ENCODE measurements at places on chromosomes 2 and 18.
A peak's percentile ranks its signal among the peaks of the same experiment; 100 is the strongest.

DNA sequence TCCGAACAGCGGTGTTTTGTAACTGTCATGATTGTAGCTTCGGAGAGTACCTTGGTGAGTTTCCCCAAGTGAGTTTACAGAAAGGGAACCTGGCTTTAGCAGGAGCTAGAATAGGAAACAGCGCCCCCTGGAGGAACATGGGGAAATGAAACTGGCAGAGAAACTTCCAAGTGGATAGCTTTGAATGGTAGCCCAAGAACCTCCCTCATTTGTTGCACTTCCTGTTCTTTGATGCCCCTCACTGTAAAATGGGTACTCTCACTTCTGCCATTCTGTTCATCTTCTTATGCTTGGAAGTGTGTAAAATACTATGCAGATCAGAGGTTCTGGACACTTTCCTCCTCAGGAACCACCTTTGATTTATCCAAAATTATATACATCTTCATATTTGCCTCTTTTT is 36.2 kb downstream of the CHST10 start:
- DNase-seq, result peak; percentile 83

- peak; percentile 100 for DNase-seq
Measured at GRCh38 chr18:76492669-76493212, 2.3 kb downstream of the ZNF516 start.

GRCh38 chr18:23721696-23722480 is 32.6 kb downstream of the LAMA3 start:
- DNase-seq, result no peak

DNA sequence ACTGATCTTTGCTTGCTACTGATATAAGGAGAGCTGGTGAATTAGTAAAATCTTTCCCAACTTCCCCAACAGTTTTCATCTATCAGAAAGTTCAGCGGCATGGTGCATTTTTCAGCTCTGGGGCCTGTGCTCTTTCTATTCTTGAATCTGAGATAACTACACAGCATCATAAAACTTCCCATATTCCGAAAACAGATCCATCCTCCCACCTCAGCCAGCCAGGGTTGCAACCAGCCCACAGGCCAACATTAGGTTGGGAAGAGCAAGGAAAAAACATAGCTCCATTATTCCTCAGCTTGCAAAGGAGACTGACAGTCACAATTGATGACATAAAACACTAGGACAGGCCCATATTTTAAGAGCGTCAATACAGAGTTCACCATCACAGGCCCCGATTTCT is 297.2 kb downstream of the SETBP1 start:
- DNase-seq, result no peak

DNA sequence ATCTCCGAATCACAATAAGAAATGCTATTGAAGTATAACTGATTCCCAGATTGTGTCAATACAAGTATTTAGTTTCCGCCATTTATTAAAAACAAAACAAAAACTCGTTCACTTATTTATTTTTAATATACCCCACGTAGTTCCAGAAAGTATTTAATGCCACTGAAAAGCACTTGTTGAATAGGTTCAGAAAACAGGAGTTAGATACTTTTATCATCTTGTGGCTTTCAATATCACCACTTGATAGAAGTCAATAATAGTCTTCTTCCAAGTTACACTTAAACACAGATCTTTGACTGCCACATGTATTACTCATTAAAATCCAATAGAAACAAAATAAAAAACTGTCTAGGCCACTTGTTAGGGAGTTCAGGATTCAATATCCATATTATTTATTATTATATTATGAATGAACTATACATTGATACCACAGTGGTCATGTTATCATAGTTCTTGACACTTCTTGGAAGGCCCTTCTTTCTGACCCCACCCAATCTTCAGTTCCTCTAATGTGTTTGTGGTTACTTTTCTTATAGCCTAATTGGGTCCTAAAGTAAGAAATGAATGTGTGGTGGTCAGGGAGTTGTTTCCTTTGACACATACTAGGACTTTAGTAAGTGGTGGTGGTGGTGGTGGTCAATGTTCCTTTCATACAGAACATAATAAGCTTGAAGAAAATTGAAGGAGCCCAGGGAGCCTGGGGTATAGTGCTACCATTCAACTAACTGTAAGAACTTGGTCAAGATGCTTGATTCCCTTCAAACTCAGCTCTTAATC is 221.3 kb upstream of the ITGA4 start:
- no peak for DNase-seq

DNA sequence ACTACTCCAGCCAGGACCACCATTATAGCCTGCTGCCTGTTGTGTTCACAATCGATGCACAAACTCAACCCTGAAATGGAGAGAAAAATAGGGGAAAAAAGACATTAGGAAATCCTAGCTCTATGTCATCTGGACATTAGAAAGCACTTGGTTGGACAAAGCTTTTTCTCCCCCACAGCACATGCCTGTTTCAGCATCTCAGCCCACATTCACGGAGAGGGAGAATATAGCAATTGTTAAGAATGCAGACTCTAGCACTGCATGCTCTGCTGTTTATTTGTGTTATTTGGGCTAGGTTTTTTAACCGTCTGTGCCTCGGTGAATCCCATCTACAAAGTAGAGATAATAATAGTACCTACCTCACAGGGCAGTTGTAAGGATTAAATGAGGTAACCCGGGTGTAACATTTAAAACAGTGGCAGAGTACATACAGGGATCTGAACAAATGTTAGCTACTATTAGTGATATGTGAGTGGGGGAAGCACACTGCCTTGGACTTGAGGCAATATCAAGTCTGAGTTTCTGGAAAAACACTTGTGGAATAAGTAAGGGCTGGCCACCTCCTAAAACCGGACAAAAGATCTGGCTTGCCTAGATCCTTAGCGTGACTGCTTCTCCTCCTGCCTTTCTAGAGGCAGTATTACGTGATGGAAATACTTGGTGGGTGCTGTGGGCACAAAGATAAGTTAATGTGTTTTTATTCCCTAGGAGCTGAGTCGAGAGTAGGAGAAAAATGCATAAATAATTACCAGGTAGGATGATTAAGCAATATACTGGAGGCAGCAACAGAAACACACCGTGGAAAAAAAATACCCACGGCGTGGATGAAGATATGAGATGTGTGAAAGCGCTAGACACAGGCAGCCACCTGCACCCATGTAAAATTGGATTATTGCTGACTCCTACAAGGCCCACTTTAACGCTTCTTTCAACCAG is 1.0 kb upstream of the PPP1CB start:
- peak; percentile 49 for DNase-seq

DNA sequence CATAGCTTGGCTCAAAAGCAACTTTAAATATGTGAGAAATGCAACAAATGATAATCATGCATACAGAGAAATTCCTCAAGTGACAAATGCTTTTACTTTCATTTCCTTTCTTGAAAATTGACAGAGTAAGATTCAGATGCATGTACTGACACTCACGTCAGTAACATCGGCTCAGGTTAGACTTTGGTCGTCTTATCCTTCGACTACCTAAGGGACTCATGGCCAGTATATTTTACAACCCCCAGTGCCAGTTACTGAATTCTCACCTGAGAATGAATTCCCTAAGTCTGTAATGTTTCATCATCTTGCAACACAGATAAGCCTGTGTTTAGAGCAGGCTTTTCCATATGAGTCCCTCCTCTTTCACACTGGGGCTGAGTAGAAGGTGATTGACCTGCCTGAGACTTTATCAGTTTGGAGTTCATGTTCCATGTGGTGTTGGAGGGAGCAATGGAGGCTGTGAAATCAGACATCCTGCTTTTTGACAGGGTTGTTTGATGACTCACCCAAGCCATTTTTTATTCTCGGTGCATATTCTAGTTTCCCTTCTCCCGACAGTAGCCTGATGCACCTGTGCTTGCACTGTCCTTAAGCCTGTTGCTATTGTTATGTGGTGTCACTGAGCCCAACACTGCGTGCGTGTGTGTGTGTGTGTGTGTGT is 30.5 kb upstream of the ATP8B1 start:
- peak; percentile 23 for DNase-seq

GRCh38 chr2:106734165-106734564 is 151.8 kb downstream of the ST6GAL2 start:
- no peak for DNase-seq

- no peak for DNase-seq
Measured at GRCh38 chr2:11344956-11345677, 681 bp upstream of the ROCK2 start.

GRCh38 chr2:206443735-206444527 is 599 bp downstream of the ADAM23 start:
- DNase-seq, result peak; percentile 21

GRCh38 chr2:237885931-237886684 is 26.7 kb downstream of the RAMP1 start:
- DNase-seq, result no peak

GRCh38 chr18:58321986-58322385 is 278.0 kb downstream of the NEDD4L start:
- peak; percentile 43 for DNase-seq

GRCh38 chr2:223896833-223897311 is 48.3 kb downstream of the WDFY1 start:
- DNase-seq, result no peak

DNA sequence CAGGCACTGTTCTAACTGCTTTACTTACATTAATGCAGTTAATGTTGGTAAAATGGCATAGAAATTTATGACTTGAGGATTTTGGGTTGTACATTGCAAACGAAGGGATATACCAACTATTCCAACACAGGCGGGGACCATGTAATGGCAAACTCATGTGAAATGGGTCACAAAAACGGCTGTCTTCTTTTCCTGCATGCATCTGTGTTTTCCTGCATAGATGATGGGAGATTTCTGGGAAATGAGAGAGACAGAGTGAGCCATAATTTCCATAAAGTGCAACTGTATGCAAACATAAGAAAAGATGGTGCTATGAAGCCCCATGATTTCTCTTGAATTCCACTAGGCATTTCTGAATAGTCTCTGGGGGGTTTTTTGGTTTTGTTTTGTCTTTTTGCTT is 82.3 kb downstream of the ALPK2 start:
- no peak for DNase-seq

- no peak for DNase-seq
Measured at GRCh38 chr2:8154270-8154669, 527.6 kb upstream of the ID2 start.

DNA sequence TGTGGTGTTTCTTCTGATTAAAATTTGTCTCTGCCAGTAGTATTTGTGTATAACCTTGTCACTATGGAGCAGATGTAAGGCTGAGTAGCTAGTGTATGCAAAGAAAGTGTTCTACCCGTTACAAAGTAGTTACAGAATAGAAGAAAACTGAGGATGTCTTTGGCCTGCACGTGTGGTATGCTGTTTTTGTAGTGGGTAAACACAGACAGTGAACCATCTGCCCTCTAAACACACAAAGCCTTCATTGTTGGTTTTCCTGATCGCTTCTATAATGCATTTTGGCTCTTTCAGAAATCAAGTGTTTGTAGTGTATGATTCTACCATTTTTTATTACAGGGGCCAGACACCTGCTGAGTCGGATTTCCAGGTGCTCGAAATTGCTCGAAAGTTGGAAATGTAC is 61.5 kb downstream of the FARP2 start:
- DNase-seq, result no peak

DNA sequence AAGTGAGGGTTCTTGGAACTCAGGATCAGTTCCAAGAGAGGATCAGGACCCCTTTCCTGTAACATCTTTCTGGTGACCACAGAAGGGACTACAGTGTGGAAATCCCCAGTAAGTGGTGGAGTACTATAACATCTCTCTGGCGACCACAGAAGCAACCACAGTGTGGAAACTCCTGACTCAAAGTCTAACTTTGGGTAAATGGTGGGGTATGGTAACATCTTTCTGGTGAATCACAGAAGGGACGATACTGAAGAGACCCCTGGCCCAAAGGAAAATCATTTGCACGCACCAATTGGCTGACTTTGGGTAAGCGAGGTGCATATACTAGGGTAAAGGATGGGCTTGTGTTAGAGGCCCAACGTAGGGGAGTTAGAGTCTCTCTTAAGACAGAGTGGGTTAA is 56.3 kb upstream of the GULP1 start:
- DNase-seq, result peak; percentile 28

- no peak for DNase-seq
Measured at GRCh38 chr2:109387221-109387735, 226.5 kb downstream of the SEPTIN10 start.

- DNase-seq, result no peak
Measured at GRCh38 chr2:163732727-163733126, 3.1 kb downstream of the FIGN start.

GRCh38 chr2:18605115-18605514 is 15.7 kb upstream of the NT5C1B start:
- no peak for DNase-seq

GRCh38 chr2:235264121-235264493 is 229.7 kb upstream of the AGAP1 start:
- no peak for DNase-seq

- no peak for DNase-seq
Measured at GRCh38 chr2:241126771-241127202, 22.5 kb downstream of the PASK start.

DNA sequence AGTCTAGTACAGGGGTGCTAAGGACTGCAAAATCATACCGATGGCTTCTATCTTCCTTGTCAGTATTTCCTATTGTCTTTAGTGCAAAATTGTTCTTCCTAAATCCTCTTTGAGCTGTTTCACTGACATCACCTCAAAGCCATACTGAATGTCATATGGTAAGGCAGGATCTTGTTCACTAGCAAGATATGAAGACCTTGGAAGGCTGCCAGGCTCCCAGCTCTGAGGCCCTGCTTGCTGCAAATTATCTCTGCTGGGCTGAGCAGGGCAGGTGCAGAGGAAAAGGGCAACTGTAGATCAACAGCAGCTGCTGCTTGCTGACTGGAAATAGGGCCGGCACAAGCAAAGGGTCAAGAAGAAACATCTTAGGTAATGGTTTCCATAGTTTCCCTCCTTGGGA is 58.2 kb downstream of the PMAIP1 start:
- DNase-seq, result peak; percentile 18

DNA sequence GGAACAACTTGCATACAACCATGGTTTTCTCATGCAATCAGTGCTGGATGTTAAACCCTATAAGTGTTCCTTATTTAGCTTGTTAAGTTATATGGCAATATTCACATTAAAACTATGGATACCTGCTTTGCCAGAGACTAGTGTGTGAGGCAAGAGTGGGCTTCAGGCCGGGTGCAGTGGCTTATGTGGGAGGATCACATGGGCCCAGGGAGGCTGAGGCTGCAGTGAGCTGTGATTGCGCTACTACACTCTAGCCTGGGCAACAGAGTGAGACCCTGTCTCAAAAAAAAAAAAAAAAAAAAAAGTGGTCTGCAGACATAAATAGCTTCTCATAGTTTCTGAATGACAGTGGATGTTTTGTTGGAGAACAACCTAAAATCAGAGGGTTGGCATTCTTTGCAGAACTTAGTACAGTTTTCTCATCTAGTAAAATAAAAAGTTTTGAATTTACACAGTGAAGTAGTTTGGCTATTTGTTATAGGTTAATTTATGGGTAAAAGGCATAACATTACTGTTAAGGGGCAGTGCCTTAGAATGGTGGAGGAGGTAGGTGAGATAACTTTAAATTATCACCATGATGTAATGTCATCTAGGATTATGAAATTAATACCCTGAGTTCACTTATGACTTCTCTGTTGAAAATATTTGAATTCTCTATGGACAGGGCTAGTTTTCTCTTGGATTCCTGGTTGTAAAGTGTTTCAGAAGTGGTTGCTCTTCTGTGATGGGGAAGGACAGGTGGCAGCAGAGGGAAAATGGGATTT is 5.3 kb downstream of the CERS6 start:
- no peak for DNase-seq
